ENCODE measurements at places on chromosomes 6 and 20.

DNA sequence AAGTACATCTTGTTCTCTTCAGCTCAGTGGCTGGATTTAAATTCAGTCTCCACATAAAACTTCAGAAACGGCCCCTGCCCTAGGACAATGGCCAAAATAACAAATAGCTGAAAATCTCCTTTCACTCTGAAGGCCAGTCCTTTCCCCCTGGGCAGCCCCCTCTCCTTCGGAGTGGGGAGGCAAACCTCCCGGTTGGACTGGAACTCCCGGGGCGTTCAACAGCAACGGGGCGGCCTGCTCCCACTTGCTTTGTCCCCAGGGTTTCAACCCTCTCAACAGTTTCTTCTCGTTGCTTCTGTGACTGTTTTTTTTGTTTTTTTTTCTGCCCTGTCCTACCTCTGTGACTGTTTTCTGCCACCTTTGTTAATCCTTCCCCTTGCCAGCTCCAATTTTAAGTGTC, 102.6 kb upstream of the DUSP22 start:
- DNase-seq: no peak

- DNase-seq: no peak
Measured at GRCh38 chr6:168415993-168416530, 24.9 kb upstream of the SMOC2 start.

GRCh38 chr6:3309391-3310050, 50.8 kb downstream of the PSMG4 start:
- no peak for DNase-seq

- no peak for DNase-seq
Measured at GRCh38 chr6:168170841-168171601, 92.0 kb upstream of the FRMD1 start.

DNA sequence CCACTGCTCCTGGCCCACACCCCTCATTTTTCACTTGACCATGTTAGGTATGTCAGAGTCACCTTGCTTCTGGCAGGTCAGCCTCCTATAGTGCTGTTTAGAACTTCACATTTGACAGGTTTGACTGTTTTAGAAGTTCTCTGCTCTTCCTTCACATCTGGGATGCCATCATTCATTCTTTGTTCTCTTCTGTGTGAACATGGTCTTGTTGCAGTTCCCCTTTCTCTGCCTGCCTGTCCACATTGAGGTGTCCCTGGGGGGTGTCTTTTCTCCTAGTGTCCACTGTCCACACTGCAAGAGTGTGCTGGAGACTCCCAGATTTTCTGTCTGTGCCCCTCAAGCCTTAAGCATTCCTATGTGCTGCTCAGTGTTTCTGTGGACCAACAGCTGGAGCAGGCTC, 89.5 kb downstream of the JARID2 start:
- no peak for DNase-seq

DNA sequence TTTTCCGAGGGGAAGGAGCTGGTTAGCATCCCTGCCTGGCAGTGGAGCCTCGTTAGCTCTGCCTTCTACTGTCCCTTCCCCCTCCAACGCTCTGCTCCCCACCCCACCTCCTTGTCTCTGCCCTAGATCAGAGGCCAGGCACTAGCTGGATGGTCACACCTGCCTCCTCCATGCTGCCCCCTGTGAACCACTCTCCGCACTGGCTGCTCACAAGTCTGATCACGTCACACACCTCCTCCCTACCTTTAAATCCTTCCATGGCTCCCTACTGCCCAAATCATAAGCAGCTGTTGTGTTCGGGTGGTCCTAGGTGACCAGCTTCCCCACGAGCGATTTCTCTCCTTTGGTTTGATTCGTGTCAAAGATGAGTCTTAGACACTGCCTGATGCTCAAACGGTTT, 71.3 kb downstream of the CHMP4B start:
- DNase-seq: no peak

DNA sequence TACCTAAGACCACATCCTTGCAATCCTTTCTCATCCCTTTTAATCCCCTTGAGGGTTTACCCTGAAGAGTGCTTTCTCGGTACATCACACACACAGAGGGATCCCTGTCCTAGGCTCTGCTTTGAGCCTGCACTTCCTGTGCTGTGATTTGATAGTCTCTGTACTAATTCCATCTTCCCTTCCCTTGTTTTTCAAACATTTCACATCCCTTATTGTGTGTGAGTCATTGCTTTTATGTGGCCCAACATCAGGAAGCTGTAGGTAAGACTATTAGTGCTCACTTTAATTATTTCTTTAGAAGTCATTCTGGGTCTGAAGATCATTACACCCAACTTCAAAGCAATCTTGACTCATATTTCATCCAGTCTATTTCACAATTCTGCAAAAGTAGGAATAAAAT, 57.2 kb upstream of the ANKEF1 start:
- DNase-seq: no peak

DNA sequence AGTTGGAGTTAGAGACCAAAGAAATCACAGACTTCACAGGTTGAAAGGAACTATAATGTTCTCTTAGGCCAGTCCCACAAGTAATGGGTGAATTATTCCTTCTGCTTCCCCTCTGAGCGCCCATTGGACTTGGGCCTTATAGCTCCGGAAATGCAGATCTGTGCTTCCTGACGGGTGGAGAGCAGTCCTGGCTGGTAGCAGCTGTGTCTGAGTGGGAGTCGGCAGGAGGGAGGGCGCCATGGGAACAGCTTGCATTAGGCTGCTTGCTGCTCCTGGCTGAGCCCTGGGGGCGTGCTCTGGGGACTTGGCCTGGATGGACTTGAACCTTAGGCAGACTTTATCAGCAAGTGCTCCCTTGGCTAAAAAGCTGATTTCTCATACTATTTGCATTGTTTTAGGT, 18.4 kb upstream of the NUP153 start:
- DNase-seq: peak; percentile 13

GRCh38 chr20:6959900-6960312, 192.4 kb downstream of the BMP2 start:
- peak; percentile 2 for DNase-seq

DNA sequence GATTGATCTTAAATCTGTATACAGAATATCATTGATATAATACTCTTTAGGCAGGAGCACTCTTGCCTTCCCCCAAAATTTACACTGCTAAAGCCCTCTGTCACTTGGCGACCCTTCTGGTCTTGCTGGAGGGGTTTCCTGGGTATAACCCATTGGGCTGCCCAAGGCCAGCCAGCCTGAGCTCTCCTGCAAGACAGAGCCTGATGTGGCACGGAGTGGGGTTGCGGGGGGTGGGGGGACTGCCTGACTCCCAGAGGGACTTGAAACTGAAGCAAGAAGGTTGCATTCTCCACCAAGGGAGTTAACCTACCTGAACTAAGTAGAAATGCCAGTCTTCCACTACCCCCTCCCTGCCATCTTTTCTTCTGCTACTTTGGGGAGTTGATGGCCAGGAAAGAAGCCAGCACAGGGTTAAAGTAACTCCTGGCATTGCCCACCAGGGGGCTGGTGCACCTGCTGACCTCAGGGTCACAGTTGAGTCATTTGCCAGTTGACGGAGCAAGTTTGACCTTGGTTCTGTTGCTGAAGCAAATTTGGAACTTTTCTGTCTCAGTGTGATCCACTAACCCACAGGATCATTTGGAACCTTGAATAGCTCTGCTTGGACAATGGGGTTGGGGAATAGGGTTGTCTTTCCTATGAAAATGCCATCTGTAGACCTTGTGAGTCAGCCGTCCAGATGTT, 79.4 kb downstream of the ASXL1 start:
- peak; percentile 25 for DNase-seq

DNA sequence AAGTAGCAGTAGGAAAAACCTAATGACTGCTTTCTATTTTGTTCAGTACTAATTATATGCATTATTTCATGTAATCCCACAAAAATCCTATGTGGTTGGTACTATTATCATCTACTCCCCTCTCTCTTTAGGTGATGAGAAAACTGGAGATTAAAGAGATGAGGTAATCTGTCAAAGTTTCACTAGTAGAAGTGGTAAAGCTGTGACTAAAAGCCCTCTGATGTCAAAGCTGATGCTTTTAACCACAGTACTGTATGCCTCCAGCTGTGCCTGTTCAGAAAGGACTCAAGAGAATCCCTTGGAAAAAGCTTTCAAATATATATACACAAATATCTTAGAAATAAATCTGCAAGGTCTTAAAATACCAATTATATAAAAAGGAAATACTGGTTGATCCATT, 38.0 kb downstream of the PHIP start:
- DNase-seq: no peak

Measured in suppressor macrophage treated with lipopolysaccharide for 1 hour (primary cell).